ENCODE measurements at places on chromosomes 1 and 21. TPM values are rescaled to one million over a fixed set of nuclear protein-coding genes. Genes with fewer than 3 reads are reported as not detected.

Gene ATP1A2
- total RNA-seq = 1.8 TPM

Gene GMEB1
- total RNA-seq = 5.9 TPM

Gene SLC45A1
- total RNA-seq = 10.3 TPM

Gene HHAT
- total RNA-seq = 4.6 TPM

Gene LCE1F
- total RNA-seq = not detected

Gene SH3BP5L
- total RNA-seq = 18.0 TPM

Gene SOD1
- 231 TPM for total RNA-seq

Gene COL16A1
- total RNA-seq = 92.6 TPM

Gene UBE2U
- not detected for total RNA-seq

Gene SOX13
- 6.6 TPM for total RNA-seq

Gene FMO3
- total RNA-seq = 7.6 TPM

Gene FGR
- total RNA-seq = not detected

Gene PCAT6
- 3.8 TPM for total RNA-seq

Gene FAM72A
- total RNA-seq = 2.3 TPM

Gene F13B
- total RNA-seq = not detected

Gene LINGO4
- not detected for total RNA-seq

Gene ZNF672
- 13.9 TPM for total RNA-seq

Gene ADAMTS5
- 8.4 TPM for total RNA-seq

Gene TMEM201
- total RNA-seq = 9.1 TPM
